ENCODE measurements at places on chromosomes 1 and 21.
A peak's percentile ranks its signal among the peaks of the same experiment; 100 is the strongest.

- DNase-seq = no peak
These were observed 82.4 kb upstream of the GPR88 start for GRCh38 chr1:100455478-100456072.

DNA sequence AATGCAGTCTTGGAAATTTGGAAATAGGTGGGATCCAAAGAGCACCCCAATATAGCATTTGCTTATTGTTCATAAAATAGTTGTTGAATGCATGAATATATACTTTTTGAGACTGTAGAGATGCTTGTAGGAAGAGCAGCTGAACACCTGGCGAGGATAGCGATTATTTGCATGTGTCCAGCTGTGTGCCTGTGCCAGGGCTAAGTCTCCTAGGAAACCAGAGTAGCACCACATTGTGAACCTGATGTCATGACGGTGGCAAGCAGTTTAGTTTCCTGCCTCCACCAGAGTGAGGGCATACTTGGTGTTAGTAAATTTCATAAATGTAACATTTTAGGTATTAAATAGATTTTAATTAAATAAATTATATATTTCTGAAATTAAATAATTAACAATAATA is 37.3 kb upstream of the IRF2BP2 start:
- DNase-seq = no peak

DNA sequence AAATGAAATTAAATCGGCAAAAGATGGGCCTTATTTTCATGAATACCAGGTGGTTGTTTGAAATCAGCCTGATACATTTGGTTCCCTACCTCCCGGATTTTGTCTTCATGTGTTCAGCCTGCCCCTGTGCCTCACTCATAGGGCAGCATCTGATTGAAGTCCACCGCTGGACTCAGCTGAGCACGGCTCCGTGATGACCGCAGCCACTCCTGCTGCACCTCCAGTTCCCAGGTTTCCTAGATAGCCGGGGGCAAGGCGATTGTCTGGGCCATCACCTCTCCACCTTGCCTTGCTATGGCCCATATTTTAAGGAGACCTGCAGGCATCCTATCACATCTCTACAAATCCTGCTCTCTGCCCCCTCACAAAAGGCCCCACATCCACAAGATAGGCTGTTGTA is 563.8 kb downstream of the NUF2 start:
- DNase-seq = no peak

GRCh38 chr1:151762941-151763921 is at the start of gene MRPL9:
Gene MRPL9 (minus strand): TSS chr1:151763496. CDS start chr1:151763479, 17 bp downstream.
- DNase-seq = peak; percentile 7

DNA sequence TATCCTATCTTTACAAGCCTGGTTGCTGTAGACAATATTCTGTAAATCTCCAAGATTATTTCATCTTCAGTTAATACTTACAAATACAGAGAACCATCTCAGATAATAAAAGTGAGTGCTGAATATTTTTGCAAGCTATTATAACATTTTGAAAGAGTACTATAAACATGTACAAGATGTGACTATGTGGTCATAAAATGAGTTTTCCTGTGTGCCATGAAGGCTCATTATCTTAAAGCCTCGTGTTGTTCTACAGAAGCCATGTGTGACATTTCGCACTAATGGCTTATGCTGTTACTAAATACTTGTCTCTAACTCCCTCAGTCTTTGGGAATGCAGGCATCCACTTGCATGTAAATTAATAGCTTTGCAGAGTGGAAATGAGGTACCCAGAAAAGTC is 48.3 kb downstream of the SAMSN1 start:
- no peak for DNase-seq

DNA sequence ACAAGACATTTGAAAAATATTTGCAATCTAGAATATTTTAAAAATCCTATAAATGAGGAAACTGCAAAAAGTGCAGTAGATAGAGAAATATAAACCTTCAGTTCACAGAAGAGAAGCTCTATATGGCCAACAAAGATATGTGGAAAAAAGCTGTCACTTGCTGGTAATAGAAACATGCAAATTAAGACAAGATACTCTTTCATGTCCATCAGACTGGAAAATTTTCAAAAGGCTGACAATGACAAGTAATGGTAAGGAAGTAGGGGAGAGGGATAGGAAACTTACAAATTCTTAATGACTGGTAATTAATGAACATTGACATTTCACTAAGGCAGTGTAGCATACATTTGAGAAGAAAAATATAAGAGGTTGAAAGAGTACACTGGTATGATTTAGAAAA is 147.9 kb downstream of the MRPL39 start:
- no peak for DNase-seq

DNA sequence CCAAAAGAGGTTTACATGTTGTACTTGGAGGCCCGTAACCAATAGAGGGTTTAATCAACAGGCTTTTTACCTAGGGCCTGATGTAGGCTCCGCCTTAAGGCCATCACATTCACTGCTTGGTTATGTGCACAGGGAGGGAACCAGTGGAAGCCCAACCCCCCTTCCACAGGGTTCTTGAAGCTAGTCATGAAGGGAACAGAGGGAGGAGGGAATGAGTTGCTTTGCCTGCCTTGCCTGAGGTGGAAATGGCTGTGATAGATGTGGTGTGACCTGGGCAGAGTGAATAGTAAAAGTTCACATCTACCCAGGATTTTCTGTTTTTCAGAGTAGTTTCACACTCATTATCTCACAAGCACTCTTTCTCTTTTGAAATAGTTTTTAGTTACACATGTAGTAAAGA is 215.1 kb downstream of the ST6GALNAC3 start:
- no peak for DNase-seq

DNA sequence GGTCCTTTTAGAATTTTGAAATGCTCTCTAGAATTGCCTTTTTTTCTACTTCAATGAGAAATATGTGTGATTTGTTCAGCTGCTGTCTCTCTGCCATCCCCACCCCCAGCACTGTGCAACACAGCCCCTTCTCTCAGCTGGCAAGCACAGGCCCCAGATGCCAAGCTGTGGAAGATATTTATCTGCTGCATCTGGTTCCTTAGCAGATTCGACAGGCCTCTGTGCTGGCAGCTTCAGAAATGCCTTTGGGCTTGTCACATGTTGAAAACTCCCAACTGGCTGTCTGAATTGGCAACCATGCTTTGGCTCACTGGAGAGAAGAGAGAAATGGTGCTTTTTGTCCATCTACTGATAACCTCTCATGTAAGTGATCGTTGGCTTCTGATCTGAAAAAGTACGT is 206.7 kb upstream of the C1orf87 start:
- no peak for DNase-seq

DNA sequence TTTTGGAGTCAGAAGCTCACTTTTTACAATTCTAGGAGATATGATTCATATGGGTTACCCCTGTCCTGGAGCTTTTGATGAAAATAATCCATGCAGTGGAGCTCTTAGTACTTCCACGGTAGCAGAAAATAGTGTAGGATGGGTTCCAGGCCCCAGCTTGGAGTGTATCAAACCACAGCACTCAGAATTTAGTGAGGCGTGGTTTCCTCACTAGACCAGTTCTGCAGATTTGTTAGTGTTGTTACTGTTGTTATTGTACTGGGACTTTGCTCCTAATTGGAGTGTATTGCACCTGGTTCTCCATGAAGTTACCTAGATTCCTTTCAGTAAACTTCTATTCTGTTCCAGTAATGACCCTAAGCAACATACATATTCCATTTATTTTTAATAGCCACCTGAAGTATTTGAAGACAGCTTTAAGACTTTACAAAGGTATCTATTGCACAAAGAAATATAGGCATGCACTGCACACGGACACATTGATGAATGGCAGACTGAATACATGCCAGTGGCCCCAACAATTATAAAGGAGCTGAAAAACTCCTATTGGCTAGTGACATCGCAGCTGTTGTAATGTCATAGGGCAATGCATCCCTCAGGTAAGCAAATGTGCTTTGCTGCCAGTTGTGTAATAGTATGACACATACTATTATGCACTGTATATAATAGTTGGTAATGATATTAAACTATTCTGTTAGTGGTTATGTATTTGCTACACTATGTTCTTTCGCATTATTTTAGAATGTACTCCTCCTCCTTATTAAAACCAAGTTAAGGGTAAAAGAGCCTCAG is 1058.0 kb downstream of the KCNT2 start:
- no peak for DNase-seq

GRCh38 chr1:169484683-169485430 is 887 bp downstream of the SLC19A2 start:
- DNase-seq = no peak

GRCh38 chr1:200021577-200022238 is 5.8 kb upstream of the NR5A2 start:
- no peak for DNase-seq

- no peak for DNase-seq
These were observed 54.3 kb upstream of the ERO1B start for GRCh38 chr1:236336084-236336483.

GRCh38 chr1:97119260-97120158 is 397.9 kb downstream of the PTBP2 start:
- no peak for DNase-seq

DNA sequence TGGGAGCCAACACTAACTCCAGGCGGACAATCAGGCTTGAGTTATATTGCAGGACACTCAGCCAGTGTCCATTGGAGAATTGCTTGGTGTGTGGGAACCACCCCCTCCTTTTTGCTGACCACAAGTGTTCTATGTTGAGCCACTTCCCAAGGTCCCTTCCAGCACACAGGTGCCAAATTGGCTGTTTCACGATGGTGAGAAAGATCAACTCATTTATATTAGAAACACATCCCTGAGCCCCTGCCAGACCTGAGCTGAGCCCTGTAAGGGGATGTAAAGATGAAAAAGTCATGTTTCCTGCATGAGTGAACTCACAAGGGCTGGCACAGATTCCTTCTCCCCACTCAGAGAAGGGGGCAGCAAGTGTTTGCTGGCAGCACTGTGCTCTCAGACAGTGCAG is 96.5 kb downstream of the KCNN3 start:
- no peak for DNase-seq

GRCh38 chr1:156866249-156866909 is 5.7 kb downstream of the NTRK1 start:
- DNase-seq = no peak

- no peak for DNase-seq
These were observed 66.4 kb downstream of the LRRC8D start for GRCh38 chr1:89887270-89887669.

GRCh38 chr1:234556245-234556943 is 53.6 kb downstream of the IRF2BP2 start:
- DNase-seq = no peak

- DNase-seq = no peak
These were observed 187.3 kb downstream of the ATP6V1G3 start for GRCh38 chr1:198352975-198353695.

- DNase-seq = no peak
These were observed 35.7 kb upstream of the SYT6 start for GRCh38 chr1:114189398-114189797.

GRCh38 chr21:40067751-40068150 is 200.5 kb downstream of the PCP4 start:
- DNase-seq = no peak

- peak; percentile 10 for DNase-seq
These were observed 545 bp downstream of the PATJ start for GRCh38 chr1:61742620-61743430.

DNA sequence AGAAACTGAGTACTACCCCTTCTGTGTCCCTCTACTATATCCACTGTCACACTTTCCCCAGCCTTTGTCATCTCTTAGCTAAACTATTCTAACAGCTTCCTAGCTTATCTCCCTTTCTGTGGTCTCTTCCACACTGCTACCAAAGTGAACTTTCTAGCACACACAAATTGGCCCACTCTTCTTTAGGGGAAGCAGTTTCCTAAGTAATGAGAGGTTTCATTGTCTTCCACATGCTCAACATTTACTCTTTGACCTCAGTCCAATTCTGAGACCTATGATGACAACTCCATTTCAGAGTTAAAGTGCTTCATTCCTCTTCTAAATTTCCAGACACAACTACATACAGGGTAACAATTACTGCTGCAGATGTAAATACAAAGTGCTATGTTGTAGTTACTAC is 32.9 kb downstream of the SCYL3 start:
- DNase-seq = no peak

- DNase-seq = no peak
These were observed 449 bp downstream of the EPS15 start for GRCh38 chr1:51518586-51519047.

GRCh38 chr1:11383553-11384169 is 95.3 kb upstream of the DISP3 start:
- no peak for DNase-seq

- DNase-seq = no peak
These were observed 42.1 kb upstream of the NBPF3 start for GRCh38 chr1:21397813-21398188.

GRCh38 chr1:235075048-235075776 is 53.4 kb downstream of the TOMM20 start:
- DNase-seq = peak; percentile 84

- no peak for DNase-seq
These were observed 2.5 kb downstream of the TMEM63A start for GRCh38 chr1:225879521-225880221.

DNA sequence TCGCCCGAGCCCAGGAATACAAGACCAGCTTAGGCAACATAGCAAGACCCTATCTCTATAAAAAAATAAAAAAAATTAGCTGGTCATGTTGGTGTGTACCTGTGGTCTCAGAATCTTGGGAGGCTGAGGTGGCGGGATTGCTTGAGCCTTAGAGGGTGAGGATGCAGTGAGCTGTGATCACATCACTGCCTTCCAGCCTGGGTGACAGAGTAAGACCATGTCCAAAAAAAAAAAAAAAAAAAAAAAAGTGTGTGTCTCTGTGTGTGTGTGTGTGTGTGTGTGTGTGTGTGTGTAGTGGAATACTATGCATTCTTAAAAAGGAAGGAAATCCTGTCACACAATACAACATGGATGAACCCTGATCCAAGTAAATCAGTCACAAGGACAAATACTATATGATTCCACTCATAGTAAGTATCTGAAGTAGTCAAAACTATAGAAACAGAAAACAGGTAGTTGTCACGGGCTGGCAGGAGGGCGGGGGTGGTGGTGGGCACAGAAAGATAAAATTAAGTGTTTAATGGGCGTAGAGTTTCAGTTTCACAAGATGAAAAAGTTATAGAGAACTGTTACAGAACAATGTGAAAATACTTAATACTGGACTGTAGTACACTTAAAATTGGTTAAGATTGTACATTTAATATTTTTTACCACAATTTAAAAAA is 47.8 kb downstream of the SELENOF start:
- DNase-seq = no peak

- no peak for DNase-seq
These were observed 19.4 kb downstream of the SLC26A9 start for GRCh38 chr1:205923651-205924459.

GRCh38 chr1:172951730-172952365 is 98.9 kb downstream of the TNFSF18 start:
- DNase-seq = no peak

GRCh38 chr1:150876119-150876454 is 312 bp downstream of the ARNT start:
- DNase-seq = peak; percentile 4

GRCh38 chr1:30409476-30410152 is 313.8 kb downstream of the MATN1 start:
- DNase-seq = no peak

- DNase-seq = no peak
These were observed 40.7 kb upstream of the USP24 start for GRCh38 chr1:55255901-55256300.

- DNase-seq = no peak
These were observed 68.3 kb downstream of the PRRX1 start for GRCh38 chr1:170732252-170732588.
